HT1080 (cell line): ENCODE measurements at places on chromosomes 12 and 14. TPM values are rescaled to one million over a fixed set of nuclear protein-coding genes. Genes with fewer than 3 reads are reported as not detected.

Gene CLEC9A
- not detected in 2 replicates for total RNA-seq

Gene PTPRR
- total RNA-seq = 2.5 and 6.1 TPM in 2 replicates

Gene PRPH
- 0.13 and 0.21 TPM in 2 replicates for total RNA-seq

Gene IQSEC3
- 0.47 TPM in 1 of 2 replicates, not detected in the other for total RNA-seq

Gene RNU4-1
- total RNA-seq = not detected in 2 replicates

Gene ZNF385A
- total RNA-seq = 4.0 and 5.4 TPM in 2 replicates

Gene DEGS2
- total RNA-seq = not detected in 2 replicates

Gene DNAI7
- total RNA-seq = not detected in 2 replicates

Gene DCN
- not detected in 2 replicates for total RNA-seq

Gene CD27
- total RNA-seq = not detected in 2 replicates
